ENCODE measurements at places on chromosomes 16 and 17.

- DNase-seq: no peak
Observed at GRCh38 chr17:75380315-75380714, 25.2 kb downstream of the GRB2 start.

- DNase-seq: no peak
Observed at GRCh38 chr17:67449065-67449464, 72.0 kb downstream of the PITPNC1 start.

GRCh38 chr16:75224306-75225082, 5.7 kb downstream of the CTRB1 start:
- DNase-seq: no peak

DNA sequence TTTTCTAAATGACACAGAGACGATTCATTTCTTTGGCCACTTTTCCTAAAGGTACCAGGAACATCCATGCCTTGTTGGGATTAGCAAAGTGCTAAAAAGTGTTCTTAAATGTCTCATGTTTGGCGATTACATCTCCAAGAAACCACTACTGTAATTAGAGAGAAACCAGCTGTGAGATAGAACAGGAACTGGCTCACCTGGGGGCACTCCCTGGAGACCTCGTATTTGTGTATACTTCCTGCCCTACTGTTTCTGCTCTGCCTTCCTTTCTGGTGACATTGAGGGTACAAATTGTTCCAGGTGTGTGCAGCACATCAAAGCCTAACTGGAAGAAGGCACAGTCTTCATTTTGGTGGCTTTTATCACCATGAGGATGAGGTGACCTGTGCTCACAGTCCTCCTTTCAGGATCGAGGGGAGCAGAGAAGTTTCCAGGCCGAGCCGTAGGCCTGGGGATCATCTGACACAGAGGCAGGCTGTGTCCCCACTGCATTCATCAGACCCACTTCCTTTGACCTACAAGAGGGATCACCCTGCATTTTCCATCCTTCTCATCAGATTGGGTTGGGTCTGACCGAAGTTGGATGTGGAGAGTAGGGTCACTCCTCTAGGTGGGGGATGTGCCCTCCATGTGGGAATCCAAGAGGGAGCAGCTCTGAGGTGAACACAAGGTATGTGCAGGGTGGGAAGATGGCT, 23.7 kb downstream of the CCL4 start:
- no peak for DNase-seq

DNA sequence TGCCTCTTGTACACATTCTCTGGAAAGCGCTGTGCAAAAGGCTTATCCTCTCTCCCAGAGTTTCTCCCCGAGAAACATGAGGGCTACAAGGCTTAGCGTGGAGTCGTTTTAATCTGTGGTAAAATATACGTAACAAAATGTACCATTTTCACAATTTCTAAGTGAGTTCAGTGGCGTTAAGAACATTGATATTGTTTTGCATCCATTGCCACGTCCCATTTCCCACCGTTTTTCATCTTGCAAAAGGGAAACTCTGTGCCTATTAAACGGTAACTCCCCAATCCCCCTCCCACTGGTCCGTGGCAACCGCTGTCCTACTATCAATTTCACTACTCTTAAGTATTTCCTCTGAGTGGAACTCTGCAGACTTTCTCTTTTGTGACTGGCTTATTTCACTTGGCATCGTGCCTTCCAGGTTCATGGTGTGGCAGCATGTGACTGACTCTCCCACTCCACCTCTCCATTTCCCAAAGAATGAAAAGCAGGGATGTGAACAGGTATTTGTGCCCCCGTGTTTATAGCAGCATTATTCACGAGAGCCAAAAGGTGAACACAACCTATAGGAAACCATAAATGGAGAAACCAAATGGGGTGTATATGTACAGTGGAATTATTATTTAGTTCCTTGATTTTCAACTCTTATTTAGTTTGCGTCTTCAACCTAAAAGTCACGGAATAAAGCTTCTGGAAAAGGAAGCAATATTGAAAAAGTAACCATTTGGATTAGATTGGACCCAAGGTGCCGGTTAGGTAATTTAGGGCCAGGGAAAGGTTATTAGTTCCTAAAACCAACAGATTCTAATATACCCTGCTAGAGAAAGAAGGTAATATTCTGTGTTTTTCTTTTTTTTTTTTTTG, 1.1 kb upstream of the USP32 start:
- no peak for DNase-seq

DNA sequence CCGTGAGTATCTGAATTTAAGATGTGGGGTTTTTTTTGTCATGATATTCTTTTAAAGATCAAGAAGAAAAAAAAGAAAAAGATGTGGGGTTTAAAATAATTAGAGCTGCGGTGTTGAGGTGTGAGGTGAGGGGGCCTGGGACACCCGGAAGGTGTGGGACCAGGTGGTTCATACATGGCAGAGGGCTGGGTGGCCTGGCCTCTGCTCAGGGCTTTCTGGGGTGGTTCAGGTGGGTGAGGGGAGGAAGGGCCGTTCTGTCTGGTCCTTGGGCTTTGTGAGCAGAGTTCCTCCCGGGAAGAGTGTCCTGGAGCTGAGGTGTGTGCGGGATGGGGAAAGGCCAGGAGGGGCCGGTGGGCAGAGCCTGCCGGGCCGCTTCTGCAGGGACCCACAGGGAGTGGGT, 5.0 kb downstream of the PRSS27 start:
- no peak for DNase-seq

DNA sequence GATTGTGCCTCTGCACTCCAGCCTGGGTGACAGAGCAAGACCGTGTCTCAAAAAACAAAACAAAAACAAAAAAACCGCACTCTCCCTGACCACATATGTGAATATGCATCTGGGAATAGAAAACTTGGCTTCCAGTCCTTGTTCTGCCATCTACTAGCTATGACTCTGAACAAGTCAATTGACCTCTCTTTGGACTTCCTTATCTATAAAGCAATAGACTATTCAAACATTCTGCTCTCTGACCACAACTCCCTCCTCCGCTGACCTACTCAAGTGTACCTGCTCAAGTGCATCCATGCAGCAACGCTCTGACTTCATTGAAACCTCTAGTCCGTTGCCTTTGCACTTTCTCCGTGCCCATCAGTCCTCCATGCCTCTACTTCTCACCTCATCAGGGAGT, 52.6 kb upstream of the KDM6B start:
- DNase-seq: no peak

GRCh38 chr16:9966569-9967157, 215.6 kb downstream of the GRIN2A start:
- DNase-seq: no peak

DNA sequence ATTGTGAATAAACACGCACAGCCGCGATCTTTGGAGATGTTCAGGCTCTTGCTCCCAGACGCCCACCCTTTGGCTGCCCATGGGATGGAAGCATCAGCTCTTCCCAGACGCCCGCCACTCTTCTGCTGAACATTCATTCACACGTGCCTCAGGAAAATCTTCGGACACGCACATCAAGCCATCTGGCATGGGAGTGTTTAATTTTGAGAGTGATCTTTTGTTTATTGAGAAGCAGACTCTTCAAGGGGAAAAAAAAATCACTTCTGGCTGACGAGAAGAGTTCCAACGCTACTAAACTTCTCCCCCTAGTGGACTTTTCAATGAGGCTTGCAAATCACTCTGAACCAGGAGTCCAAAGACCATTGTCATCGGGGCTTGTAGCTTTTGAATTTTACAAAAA, 62.0 kb upstream of the NUDT7 start:
- DNase-seq: no peak

DNA sequence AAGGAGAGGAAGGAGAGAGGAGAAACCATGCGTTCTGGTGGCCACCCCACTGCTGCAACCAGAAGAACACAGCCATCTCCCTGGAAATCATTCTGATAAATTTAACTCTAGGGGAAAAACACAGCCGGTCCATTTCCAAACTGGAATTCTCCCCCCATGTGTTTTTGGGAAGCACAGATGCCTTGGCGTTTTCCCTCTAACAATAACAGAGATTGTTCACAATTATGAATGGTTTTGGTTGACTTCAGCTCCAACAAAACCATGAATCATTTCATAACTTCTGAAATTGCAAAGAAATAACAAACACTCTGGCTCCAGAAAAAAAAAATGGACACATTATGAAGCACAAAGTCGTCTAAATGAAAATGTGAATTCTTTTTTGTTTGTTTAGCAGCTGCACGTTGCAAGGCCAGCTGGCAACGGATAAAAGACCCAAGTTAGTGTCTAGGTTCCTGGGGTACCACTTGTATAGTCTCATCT, 46.2 kb downstream of the GNAO1 start:
- no peak for DNase-seq

GRCh38 chr16:48503779-48504178, 106.2 kb downstream of the N4BP1 start:
- no peak for DNase-seq
